Neural crest cell (in vitro differentiated cells): ENCODE measurements at places on chromosomes 12 and 14. TPM values are rescaled to one million over a fixed set of nuclear protein-coding genes. Genes with fewer than 3 reads are reported as not detected.
A peak's percentile ranks its signal among the peaks of the same experiment; 100 is the strongest.

DNA sequence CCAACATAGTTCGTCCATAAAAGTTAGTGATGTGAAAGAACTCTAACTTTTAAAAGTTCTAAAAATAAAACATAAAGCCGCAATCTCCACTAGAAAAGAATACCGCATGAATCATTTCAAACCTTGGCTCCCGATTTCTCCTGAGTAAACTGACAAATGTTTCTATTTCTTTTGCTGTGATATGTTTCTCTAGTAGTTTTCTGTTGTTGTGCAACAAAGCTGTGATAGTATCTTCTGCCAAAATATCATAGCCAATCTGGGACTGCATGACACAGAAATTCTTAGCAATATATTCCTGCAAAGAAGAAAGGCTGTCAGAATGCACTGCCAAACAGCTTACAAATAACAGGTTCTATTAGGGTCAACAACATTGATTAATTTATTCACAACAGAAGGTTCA, 174.0 kb downstream of the ITPR2 start:
- no peaks in the 10 kb centered on the region for H3K27me3 ChIP-seq
- H3K4me3 ChIP-seq, result no peak overlapping the region
- no peak for DNase-seq
- peaks cover 9% of the 10 kb centered on the region for H3K36me3 ChIP-seq
- H3K27ac ChIP-seq, result no peak overlapping the region

- no peak overlapping the region for H3K27ac ChIP-seq
- no peaks in the 10 kb centered on the region for H3K27me3 ChIP-seq
- peaks cover 60% of the 10 kb centered on the region for H3K4me1 ChIP-seq
- no peaks in the 10 kb centered on the region for H3K36me3 ChIP-seq
- H3K4me3 ChIP-seq, result no peak overlapping the region
Measured at GRCh38 chr12:59036973-59037762, 116.9 kb upstream of the LRIG3 start.

DNA sequence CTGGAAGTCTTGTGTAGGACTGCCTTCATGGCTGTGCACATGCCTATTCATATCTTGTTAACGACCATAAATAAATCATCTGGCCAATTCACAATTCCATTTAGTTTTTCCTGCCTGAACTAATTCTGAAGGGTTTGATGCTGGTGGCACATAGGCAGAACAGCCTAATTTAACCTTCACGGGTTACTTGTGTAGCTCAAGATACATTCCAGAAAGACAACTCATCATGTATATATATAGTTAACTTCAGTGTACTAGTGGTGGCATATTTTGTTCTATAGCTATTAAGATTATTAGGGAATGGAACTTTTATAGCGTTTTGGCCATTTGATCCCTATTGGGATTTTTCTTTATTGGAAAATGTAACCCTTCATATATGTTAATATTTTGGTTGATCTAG, 31.4 kb downstream of the CFAP54 start:
- no peak overlapping the region for H3K4me3 ChIP-seq
- peaks cover 21% of the 10 kb centered on the region for H3K4me1 ChIP-seq
- no peak for DNase-seq

GRCh38 chr14:58650857-58651256, 13.1 kb downstream of the DACT1 start:
- H3K4me1 ChIP-seq, result no peaks in the 10 kb centered on the region
- no peaks in the 10 kb centered on the region for H3K27me3 ChIP-seq
- no peak overlapping the region for H3K27ac ChIP-seq
- no peak overlapping the region for H3K4me3 ChIP-seq
- no peak for DNase-seq
- H3K36me3 ChIP-seq, result peaks cover 4% of the 10 kb centered on the region

- no peak overlapping the region for H3K27ac ChIP-seq
- peaks cover 16% of the 10 kb centered on the region for H3K4me1 ChIP-seq
- DNase-seq, result no peak
- H3K4me3 ChIP-seq, result peak overlapping the region; percentile 65
- no peaks in the 10 kb centered on the region for H3K36me3 ChIP-seq
- peaks cover 6% of the 10 kb centered on the region for H3K27me3 ChIP-seq
Measured at GRCh38 chr14:68981539-68981976, 2.5 kb upstream of the ACTN1 start.

GRCh38 chr14:54840798-54841197, 61.8 kb downstream of the GCH1 start:
- no peak overlapping the region for H3K27ac ChIP-seq
- H3K36me3 ChIP-seq, result no peaks in the 10 kb centered on the region
- no peaks in the 10 kb centered on the region for H3K4me1 ChIP-seq
- DNase-seq, result no peak
- no peaks in the 10 kb centered on the region for H3K27me3 ChIP-seq

DNA sequence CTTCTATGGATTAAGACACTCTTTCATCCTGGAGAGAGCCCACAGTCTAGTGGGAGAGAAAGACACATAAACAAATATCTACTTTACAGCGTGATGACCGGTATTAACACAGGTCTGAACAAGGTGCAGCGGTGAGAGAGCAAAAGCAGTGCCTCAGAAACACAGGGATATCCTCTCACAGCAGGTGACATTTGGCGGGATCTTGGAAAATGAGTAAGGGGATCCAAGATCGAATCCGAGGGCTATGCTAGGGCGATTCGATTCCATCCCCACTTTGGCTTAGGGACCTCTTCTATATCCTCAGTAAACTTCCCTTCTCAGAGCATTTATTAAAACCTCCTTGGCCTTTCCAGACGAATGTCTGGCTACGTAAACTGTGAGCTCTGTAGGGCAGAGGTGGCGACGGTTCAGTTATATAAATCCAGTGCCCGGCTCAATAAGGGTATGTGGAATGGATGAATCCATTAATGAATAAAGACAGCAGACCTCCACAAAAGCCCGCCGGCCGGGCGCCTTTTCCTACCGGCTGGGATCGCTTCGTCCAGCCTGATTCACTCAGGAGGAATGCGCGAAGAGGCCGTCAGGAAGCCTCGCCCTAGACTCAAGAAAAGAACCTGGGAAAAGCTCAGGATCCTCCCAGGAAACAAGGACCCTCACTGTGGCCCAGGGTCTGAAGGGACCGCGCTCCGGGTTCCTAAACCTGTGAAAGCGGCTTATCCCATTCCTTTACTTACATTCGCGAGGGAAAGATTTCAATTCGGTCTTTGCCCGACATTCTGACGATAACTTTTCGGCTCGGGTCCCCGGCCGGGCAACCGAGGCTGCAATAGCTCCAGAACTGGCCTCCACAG, 455 bp downstream of the ATP6V1D start:
- H3K4me1 ChIP-seq, result peaks cover 42% of the 10 kb centered on the region
- no peaks in the 10 kb centered on the region for H3K27me3 ChIP-seq
- no peaks in the 10 kb centered on the region for H3K36me3 ChIP-seq
- H3K4me3 ChIP-seq, result peak overlapping the region; percentile 99
- peak overlapping the region; percentile 97 for H3K27ac ChIP-seq

DNA sequence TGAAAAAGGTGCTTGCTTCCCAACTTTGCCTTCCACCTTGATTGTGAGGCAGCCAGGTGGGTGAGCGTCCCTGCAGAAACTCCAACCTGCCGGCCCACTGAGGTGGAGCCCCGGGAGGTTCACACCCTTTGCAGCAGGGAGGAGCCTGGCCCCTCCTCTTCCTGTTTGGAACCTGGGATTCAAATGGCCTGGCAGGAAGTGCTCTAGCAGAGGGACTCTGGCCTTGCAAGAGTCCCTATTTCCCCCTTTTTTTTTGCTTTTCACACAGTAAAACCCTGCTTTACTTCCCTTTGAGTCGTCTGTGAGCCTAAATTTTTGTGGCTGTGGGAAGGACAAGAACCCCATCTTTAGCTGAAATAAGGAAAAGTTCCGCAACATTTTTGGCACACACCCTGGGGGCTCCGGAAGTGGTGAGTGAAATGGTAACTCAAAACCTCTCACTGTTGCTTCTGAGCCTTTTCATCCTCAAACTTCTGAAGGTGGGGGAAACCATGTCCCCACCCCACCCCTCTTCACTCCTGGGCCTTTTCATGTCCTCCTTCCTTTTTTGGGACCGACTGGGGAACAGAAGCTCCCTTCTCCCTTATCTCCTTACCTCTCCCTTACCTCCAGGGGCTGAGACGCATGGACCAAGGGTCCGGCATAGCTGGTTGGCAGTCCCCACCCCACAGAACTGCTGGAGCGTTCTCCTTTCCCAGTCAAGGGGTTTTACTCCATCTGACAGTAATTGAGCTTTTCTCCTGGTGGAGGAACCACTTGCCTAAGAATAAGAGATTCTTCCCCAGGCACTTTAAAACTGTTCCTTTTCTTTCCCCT, 102.0 kb downstream of the KCNMB4 start:
- H3K27ac ChIP-seq, result no peak overlapping the region
- no peak for DNase-seq

DNA sequence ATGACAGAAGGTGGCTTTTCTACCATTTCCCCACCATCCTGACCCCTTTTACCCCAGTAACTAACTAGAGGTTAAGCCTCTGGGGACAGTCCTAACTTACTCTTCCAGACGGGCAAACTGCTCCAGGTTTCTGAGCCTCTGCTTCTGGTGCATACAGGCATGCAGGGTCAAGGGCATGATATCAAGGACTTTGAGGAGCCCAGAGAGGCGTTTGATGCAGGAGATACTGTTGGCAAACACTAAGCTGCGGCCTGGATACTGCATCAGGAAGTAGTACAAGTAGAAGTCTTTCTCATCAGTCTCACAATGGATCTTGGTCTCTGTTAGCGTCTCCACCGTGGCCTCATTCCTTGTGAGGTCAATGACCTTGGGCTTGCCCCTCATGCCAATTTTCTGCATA, 21.0 kb downstream of the DDX24 start:
- peaks cover 25% of the 10 kb centered on the region for H3K36me3 ChIP-seq
- H3K27me3 ChIP-seq, result no peaks in the 10 kb centered on the region
- peaks cover 14% of the 10 kb centered on the region for H3K4me1 ChIP-seq
- H3K4me3 ChIP-seq, result no peak overlapping the region
- no peak for DNase-seq

DNA sequence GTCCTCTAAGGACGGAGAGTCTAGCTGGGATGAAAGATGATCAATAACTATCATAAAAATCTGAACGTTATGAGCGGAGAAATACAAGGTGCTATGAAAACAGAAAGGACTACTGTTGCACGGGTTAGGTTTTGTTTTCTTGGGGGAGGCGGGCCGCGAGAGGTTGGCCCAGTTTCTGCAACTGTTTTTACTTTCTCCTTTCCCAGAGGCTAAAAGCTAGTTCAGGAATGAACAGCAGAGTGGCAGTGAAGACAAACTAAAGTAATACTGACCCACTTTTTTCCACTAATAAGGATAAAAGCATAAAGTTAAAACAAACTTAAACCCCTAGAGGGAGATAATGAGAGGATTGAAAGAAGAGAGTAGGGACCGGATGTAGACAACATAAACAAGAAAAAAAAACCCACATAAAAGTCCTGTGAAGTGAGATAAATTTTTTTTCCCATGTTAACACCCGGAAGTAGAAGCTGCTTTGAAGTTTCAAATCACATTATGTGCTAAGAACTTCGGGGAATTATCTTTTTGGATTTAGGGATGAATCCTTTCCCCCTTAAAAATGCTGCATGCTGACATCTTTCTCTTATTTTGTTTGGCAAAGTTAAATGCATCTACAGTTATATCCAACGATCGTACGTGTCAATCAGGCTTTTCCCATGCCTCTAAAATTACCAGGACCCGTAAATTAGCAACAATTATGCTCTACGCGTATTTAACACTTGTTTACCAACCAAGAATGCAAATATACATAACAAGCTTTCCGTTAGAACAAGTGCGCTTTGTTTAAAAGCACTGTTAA, 1.0 kb upstream of the CDK17 start:
- H3K27ac ChIP-seq, result peak overlapping the region; percentile 23
- DNase-seq, result no peak
- no peaks in the 10 kb centered on the region for H3K27me3 ChIP-seq
- H3K36me3 ChIP-seq, result no peaks in the 10 kb centered on the region
- peaks cover 36% of the 10 kb centered on the region for H3K4me1 ChIP-seq

- no peak overlapping the region for H3K4me3 ChIP-seq
- DNase-seq, result no peak
- no peaks in the 10 kb centered on the region for H3K27me3 ChIP-seq
- no peaks in the 10 kb centered on the region for H3K36me3 ChIP-seq
- H3K4me1 ChIP-seq, result no peaks in the 10 kb centered on the region
- no peak overlapping the region for H3K27ac ChIP-seq
Measured at GRCh38 chr12:51525518-51525917, 65.5 kb upstream of the SCN8A start.

GRCh38 chr14:105328070-105328677, 13.6 kb downstream of the PACS2 start:
- H3K4me1 ChIP-seq, result peaks cover 38% of the 10 kb centered on the region
- H3K27ac ChIP-seq, result no peak overlapping the region
- peaks cover 5% of the 10 kb centered on the region for H3K36me3 ChIP-seq
- no peak for DNase-seq

Gene TTC8
- total RNA-seq, result 24.7 and 29.1 TPM in 2 replicates

Gene PHLDA1
- 29.3 and 30.9 TPM in 2 replicates for total RNA-seq

Gene PZP
- not detected in 2 replicates for total RNA-seq

Gene ENDOU
- total RNA-seq, result not detected in 2 replicates

Gene WASHC4
- 32.0 and 35.8 TPM in 2 replicates for total RNA-seq
